T-helper 17 cell (primary cell): ENCODE measurements at places on chromosomes 12 and 14. TPM values are rescaled to one million over a fixed set of nuclear protein-coding genes. Genes with fewer than 3 reads are reported as not detected.

DNA sequence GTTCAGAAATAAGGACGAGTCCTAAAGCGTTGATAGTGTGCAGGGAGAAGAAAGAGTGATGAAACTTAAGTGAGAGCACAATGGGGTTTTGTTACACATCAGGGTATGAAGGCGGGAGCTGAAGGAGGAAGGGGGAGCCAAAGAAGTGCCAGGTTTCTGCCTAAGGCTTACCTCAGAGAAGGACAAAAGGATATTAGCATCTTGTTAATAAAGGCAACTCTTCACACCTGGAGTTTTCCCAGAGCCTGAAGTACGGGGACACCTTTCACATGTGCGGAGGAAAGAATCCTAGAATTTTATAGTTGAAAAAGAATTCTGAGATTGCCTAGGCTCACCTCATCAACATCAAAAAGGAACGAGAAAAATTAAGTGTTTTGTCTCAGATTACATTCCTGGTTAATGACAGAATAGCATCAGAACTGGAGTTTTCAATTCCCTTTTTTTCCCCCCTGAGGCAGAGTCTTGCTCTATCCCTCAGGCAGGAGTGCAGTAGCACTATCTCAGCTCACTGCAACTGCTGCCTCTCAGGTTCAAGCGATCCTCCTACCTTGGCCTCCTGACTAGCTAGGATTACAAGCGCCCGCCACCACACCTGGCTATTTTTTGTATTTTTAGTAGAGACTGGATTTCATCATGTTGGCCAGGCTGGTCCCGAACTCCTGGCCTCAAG is 2.2 kb upstream of the SAV1 start:
- DNase-seq: no peak
- no peaks in the 10 kb centered on the region for H3K36me3 ChIP-seq
- H3K4me1 ChIP-seq: peaks cover 10% of the 10 kb centered on the region
- H3K27me3 ChIP-seq: no peaks in the 10 kb centered on the region
- no peak overlapping the region for H3K4me3 ChIP-seq
- H3K27ac ChIP-seq: no peak overlapping the region

The PHLDA1 gene
- 23.6 TPM for total RNA-seq

The GPD1 gene
- total RNA-seq: 1.0 TPM

GRCh38 chr14:99647411-99647810 is 2.5 kb downstream of the HHIPL1 start:
- H3K27me3 ChIP-seq: peaks cover 57% of the 10 kb centered on the region
- no peak for DNase-seq
- H3K36me3 ChIP-seq: peaks cover 7% of the 10 kb centered on the region
- H3K4me1 ChIP-seq: peaks cover 6% of the 10 kb centered on the region
- no peak overlapping the region for H3K27ac ChIP-seq

GRCh38 chr12:48631071-48631470 is 51.0 kb downstream of the KANSL2 start:
- DNase-seq: no peak
- H3K27ac ChIP-seq: no peak overlapping the region

DNA sequence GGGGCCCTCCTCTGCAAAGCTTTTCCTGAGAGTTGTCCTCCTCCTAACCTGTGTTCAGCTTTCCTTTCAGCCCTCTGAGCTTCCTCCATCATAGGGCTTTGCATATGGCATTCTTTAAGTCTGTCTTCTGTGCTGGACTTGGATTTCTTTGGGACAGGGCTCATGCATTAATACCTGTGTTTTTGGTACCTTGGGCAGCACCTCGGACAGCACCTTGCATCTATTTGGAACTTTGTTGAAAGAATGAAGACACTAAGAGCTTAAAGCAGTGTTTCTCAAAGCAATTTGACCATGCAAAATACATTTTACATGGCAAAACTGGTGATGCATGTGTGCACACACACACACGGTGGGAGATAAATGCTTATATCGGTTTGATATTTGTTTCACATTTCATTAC is 115.0 kb upstream of the SRRM4 start:
- no peaks in the 10 kb centered on the region for H3K36me3 ChIP-seq
- no peaks in the 10 kb centered on the region for H3K4me1 ChIP-seq
- no peak overlapping the region for H3K27ac ChIP-seq
- no peaks in the 10 kb centered on the region for H3K27me3 ChIP-seq
- H3K4me3 ChIP-seq: no peak overlapping the region

DNA sequence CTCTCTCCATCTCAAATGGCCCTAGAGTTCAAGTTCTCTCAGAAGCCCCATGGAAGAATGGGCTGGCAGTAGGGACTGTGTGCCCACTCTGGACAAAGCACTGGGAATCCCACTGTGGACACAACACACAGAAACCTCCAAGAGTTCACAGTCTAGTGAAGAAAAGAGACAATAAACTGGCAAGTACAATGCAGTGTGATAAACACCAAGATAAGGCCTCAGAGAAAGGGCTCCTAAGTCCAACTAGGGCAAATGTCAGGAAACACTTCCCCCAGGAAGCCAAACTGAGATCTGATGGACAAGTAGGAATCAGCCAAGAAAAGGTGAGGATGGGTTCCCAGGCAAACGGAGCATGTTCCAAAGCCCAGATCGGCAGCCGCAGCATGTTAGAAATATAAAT is 5.4 kb downstream of the VSIG10 start:
- no peaks in the 10 kb centered on the region for H3K27me3 ChIP-seq
- peaks cover 3% of the 10 kb centered on the region for H3K4me1 ChIP-seq
- H3K27ac ChIP-seq: no peak overlapping the region
- H3K4me3 ChIP-seq: no peak overlapping the region
- DNase-seq: no peak

DNA sequence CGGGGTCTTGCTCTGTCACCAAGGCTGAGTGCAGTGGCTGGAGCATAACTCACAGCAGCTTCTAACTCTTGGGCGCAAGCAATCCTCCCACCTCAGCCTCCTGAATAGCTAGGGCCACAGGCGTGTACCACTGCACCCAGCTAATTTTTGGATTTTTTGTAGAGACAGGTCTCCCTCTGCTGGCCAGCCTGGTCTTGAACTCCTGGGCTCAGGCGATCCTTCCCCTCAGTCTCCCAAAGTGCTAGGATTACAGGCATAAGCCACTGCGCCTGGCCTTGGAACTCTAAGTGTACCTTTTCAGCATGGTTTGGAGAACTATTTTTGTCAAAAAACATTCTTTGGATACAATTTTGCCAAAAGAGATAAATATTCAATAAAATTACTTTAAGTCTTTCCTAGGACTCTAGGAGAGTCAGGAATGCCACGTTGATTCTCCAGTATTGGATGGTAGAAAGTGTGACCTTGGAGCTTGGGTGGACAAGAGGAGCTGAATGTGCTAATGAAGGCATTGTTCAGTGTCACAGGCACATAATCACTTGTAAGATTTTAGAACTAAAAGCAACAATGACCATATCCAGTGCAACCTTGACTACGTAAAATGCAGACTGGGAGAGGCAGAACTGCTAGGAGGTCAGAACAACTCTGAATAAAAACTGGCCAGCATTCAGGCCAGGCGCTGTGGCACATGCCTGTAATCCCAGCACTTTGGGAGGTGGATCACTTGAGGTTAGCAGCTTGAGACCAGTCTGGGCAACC is 2.8 kb downstream of the SRSF9 start:
- H3K27ac ChIP-seq: no peak overlapping the region
- H3K4me1 ChIP-seq: peaks cover 22% of the 10 kb centered on the region
- H3K4me3 ChIP-seq: no peak overlapping the region
- H3K27me3 ChIP-seq: no peaks in the 10 kb centered on the region

The PPM1H gene
- total RNA-seq: not detected

GRCh38 chr12:21940549-21941505 is at the start of gene ABCC9:
Gene ABCC9, minus strand, starts transcription at chr12:21941426. Its CDS starts 4,752 bp downstream, at chr12:21936674.
- H3K4me3 ChIP-seq: peak within 1 kb of the TSS; percentile 58
- peaks cover 13% of the 10 kb centered on the region for H3K4me1 ChIP-seq
- peaks cover 59% of the 10 kb centered on the region for H3K27me3 ChIP-seq
- no peak for DNase-seq

GRCh38 chr12:71312768-71313403 is 126.7 kb upstream of the LGR5 start:
- no peak overlapping the region for H3K4me3 ChIP-seq
- H3K36me3 ChIP-seq: no peaks in the 10 kb centered on the region
- H3K27ac ChIP-seq: no peak overlapping the region
- H3K4me1 ChIP-seq: no peaks in the 10 kb centered on the region
- no peak for DNase-seq
- no peaks in the 10 kb centered on the region for H3K27me3 ChIP-seq

GRCh38 chr12:54009171-54010052 is 627 bp downstream of the HOXC8 start:
- no peak overlapping the region for H3K27ac ChIP-seq
- peaks cover 9% of the 10 kb centered on the region for H3K36me3 ChIP-seq
- peak overlapping the region; percentile 87 for H3K4me3 ChIP-seq

The CHFR gene
- 91.5 TPM for total RNA-seq

The SENP1 gene
- total RNA-seq: 33.8 TPM

GRCh38 chr14:55052269-55052930 is 953 bp downstream of the MAPK1IP1L start:
- H3K4me3 ChIP-seq: peak overlapping the region; percentile 90
- H3K27ac ChIP-seq: peak overlapping the region; percentile 93
- H3K36me3 ChIP-seq: peaks cover 4% of the 10 kb centered on the region
- H3K4me1 ChIP-seq: peaks cover 29% of the 10 kb centered on the region

The TMEM119 gene
- 3.9 TPM for total RNA-seq

GRCh38 chr14:51680031-51680430 is 28.3 kb downstream of the FRMD6 start:
- peaks cover 23% of the 10 kb centered on the region for H3K27me3 ChIP-seq
- H3K4me3 ChIP-seq: no peak overlapping the region
- peaks cover 2% of the 10 kb centered on the region for H3K4me1 ChIP-seq
- no peak overlapping the region for H3K27ac ChIP-seq
- no peak for DNase-seq
- peaks cover 2% of the 10 kb centered on the region for H3K36me3 ChIP-seq

DNA sequence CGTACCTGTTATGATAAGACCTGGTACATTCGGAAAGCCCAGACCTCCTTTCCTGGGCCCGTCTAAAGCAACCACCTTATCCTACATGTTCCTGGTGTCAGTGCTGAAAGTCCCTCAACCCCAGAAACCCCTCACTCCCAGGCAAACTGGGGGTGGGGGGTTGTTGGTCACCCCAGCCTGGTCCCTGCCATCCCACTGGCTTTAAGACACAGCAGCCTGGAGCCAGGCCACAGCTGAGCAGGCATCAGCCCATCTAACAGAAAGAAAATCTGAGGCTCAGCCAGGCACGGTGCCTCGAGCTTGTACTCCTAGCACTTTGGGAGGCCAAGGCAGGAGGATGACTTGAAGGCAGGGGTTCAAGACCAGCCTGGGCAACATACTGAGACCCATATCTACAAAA is 4.5 kb downstream of the SELPLG start:
- H3K27ac ChIP-seq: peak overlapping the region; percentile 98
- peak overlapping the region; percentile 97 for H3K4me3 ChIP-seq
- H3K4me1 ChIP-seq: peaks cover 51% of the 10 kb centered on the region
- peaks cover 17% of the 10 kb centered on the region for H3K36me3 ChIP-seq

GRCh38 chr12:42475106-42475505 is 114.4 kb downstream of the PRICKLE1 start:
- no peak for DNase-seq
- H3K27me3 ChIP-seq: peaks cover 69% of the 10 kb centered on the region
- H3K27ac ChIP-seq: no peak overlapping the region

GRCh38 chr14:99391671-99392070 is 89.0 kb downstream of the SETD3 start:
- no peak overlapping the region for H3K4me3 ChIP-seq
- H3K27me3 ChIP-seq: peaks cover 4% of the 10 kb centered on the region

DNA sequence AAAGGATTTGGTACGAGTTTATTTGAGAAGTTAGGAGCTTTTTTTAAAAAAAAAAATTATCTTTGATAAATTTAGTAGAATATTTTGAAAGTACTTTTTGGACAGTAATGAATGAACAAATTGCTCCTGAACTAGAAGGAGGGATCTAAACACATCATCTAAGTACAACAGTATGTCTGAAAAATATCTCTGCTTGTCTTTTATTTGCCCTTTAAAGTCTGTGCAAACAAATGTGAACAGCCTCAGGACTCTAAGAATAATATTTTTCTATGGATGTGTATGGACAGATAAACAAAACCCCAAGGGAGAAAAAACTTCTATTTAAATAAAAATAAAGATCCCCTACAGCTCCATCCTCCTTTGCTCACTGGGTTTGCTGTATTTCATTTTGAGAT is 19.5 kb downstream of the FBXL14 start:
- no peak overlapping the region for H3K27ac ChIP-seq
- no peak for DNase-seq
- peaks cover 9% of the 10 kb centered on the region for H3K4me1 ChIP-seq
- H3K4me3 ChIP-seq: no peak overlapping the region
- H3K36me3 ChIP-seq: peaks cover 5% of the 10 kb centered on the region

The ZNF385A gene
- 5.7 TPM for total RNA-seq

DNA sequence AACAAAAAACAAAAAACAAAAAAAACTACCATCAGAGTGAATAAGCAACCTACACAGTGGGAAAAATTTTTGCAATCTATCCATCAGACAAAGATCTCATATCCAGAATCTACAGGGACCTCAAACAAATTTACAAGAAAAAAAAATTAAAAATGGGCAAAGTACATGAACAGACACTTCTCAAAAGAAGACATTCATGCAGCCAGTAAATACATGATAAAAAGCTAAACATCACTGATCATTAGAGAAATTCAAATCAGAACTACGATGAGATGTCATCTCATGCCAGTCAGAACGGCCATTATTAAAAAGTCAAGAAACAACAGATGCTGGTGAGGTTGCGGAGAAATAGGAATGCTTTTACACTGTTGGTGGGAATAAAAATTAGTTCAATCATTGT is 466.5 kb upstream of the ATXN7L3B start:
- no peaks in the 10 kb centered on the region for H3K27me3 ChIP-seq
- no peaks in the 10 kb centered on the region for H3K4me1 ChIP-seq
- no peaks in the 10 kb centered on the region for H3K36me3 ChIP-seq

DNA sequence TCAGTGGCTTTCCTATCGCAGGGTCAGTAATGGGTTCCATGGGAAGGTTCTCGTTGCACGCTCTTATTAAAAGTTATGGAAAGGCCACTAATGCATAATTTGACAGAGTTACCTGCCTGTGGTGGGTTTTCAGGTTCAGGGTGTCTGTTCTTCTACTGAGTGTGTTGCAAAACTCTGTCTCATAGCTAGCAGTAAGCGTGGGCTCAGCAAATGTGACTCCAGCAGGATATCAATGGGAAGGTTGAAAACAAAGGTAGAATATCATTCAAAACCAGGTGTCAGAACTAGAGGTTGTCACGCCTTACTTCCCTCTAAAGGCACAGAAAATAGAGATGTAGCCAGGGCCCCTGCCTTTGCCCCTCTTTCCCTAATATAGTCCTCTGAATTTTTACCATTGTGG is 24.9 kb downstream of the UBE3B start:
- H3K4me1 ChIP-seq: peaks cover 8% of the 10 kb centered on the region
- H3K36me3 ChIP-seq: peaks cover 20% of the 10 kb centered on the region
- H3K27me3 ChIP-seq: no peaks in the 10 kb centered on the region
- no peak for DNase-seq
- H3K4me3 ChIP-seq: no peak overlapping the region

DNA sequence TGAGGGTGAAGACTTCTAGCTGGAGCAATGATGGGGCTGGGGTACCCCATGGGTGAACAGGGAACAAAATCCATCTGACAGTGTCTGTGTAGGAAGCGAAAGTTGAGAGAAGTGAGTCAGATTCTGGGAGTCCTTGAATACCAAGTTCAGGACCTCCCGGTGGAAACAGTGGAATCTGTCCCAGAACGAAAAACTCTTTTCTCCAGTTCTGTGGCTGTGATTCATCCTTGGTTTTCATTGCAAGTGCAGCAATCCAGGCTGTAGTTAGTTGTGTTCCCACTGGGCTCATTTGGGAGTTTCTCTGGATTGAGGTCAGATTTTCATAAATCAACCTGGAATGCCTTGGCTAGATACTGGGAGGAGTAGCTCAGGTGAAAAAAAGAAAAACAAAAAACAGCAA is 120.7 kb downstream of the C12orf75 start:
- no peak overlapping the region for H3K27ac ChIP-seq
- no peak overlapping the region for H3K4me3 ChIP-seq
- no peak for DNase-seq
- peaks cover 27% of the 10 kb centered on the region for H3K27me3 ChIP-seq
- H3K36me3 ChIP-seq: no peaks in the 10 kb centered on the region
- H3K4me1 ChIP-seq: no peaks in the 10 kb centered on the region

The GPR137C gene
- 0.70 TPM for total RNA-seq
